Cerebellar nuclear complex (tissue), 1 donor: ENCODE measurements at places on chromosomes 1 and 21.

DNA sequence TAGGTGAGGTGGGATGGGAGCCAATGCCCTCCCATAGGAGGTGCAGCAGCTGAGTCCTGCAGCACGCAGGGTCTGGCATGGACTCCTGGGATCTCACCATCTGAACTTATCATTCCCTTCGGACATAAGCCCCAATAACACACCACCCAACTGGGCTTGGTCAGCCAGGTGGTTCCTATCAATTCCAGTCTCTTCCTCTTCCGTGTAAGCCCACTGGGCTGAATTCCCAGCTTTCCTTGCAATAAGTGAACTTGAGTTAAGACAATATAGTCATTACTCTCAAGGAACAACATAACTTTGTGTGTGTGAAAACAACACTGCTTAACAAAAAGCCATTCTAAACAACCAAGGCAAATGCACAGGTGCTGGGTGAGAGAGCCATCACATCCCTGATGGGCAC lies 86.6 kb upstream of the EDN2 start:
- DNase-seq = no peak

GRCh38 chr1:110138956-110139355 lies 11.3 kb upstream of the SLC6A17 start:
- DNase-seq = no peak

DNA sequence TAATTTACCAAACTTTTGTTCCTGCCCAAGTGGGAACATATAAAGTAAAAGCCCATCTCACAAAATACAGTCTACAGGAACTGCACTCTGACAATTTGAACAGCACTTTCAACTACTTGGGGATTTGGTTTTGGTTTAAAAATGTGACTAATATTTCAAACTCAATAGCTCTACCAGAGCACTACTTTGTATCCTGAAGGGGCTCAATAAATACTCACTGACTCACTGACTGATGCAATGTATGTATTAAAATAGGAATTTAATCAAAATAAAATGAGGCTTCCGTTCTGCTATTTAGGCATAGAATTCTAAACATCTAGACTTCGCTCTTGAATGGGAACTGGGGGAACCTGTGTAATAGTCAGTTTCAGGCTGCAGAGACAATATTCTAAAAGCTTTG lies 21.9 kb downstream of the EFCAB14 start:
- no peak for DNase-seq

DNA sequence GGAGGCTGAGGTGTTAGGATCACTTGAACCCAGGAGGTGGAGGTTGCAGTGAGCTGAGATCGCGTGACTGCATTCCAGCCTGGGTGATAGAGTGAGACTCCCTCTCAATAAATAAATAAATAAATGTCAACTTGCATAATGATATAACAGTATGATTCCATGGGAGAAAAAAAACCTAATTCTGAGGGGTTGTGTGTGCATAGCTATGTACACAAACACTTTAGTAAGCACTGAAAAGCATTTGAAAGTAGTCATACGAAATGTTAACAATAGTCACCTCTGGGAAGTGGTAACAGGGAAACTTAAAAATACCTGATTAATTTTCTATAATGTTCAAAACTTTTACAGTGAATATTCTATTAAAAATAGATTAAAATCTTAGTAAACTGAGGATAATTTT lies 43.2 kb downstream of the ANKRD13C start:
- DNase-seq = no peak

- DNase-seq = no peak
These were observed 399.3 kb upstream of the PKN2 start for GRCh38 chr1:88284666-88285366.

DNA sequence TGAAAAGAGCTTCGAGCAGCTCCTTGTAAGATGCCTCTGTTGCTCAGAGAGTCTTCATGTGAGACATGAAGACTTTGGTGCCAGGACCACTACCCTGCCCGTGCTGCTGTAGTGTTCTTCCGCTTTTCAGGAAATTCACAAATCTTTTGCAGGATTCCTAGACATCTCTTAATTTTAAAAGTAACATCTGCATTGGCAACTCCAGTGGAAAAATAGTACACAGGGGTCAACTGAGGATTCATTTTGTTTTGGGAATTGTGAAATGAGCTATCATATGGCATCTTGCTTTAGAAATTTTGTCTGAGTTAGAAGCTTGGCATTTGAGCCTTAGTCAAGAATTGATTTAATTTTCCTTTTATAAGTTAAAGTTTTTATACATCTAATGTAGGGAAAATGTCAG lies 7.2 kb downstream of the PRDM2 start:
- no peak for DNase-seq

DNA sequence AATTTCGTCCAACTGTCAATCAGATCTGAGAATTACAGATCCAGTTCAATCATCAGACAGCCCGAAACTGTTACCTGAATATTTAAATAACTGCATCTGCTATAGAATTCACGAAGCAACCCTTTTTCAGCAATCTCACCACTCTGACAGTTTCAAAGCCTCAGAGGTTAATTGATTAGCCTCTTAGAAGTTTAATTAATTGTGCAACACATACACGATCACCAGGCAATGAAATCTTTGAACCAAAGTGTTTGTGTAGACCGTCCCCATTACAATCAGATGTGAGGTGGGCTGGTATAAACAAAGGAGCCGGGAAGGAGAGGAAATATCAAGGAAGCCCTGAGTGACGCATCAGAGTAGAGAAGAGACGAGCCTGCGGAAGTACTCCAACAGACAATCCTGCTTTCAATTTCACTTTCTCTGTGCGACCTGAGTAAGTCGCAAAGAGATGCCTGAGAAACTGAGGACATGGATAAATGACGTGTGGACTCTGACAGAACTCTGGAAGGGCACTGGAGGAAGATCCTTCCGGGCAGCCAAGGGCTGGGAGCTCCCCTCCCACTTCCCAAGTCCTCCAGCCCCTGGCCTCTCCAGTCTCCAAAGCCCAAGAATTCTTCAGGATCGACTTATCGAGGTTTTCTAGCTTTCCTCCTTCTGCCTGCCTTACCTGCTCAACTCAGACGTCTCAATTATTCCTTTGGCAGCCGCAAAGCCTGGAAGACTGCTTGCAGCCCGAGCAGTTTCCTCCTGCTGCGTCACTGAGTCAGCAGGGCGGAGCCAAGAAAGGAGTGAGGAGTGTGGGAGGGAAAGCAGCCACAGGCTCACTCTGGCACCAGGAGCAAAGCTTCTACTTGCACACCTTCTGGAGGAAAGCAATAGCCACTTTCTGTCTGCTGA lies at the start of gene RNASEL:
Gene RNASEL, minus strand, starts transcription at position 757 of the 897 bp plus-strand sequence. CDS start 2,450 bp downstream, outside the sequence.
- no peak for DNase-seq

- no peak for DNase-seq
These were observed 53.2 kb downstream of the CNN3 start for GRCh38 chr1:94873520-94874351.

DNA sequence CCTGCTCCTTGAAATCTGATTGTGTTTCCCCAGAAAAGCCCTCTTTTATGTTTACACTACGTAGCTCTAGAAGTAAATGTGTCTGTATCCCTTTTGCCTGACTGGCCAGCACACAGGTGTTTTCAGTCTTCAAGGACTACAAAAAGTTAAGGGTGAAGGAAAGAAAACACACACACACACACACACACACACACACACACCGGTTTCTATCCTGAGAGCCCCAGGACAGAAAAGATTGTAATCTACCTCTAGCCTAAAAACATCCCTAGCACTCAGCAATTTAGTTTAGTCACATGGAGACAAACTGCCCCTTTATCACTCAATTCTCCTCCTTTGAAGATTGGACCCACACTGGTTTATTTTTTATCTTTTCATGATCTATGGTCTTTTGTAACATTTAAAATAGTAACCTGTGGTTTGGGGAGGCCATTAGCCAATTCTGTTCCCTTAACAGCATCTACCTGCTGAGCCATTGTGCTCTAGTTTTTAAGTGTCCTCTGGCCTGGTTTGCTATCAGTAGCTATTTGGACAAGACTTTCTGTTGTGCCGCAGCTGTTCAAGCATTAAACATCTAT lies 15.8 kb upstream of the TRIM45 start:
- DNase-seq = no peak

DNA sequence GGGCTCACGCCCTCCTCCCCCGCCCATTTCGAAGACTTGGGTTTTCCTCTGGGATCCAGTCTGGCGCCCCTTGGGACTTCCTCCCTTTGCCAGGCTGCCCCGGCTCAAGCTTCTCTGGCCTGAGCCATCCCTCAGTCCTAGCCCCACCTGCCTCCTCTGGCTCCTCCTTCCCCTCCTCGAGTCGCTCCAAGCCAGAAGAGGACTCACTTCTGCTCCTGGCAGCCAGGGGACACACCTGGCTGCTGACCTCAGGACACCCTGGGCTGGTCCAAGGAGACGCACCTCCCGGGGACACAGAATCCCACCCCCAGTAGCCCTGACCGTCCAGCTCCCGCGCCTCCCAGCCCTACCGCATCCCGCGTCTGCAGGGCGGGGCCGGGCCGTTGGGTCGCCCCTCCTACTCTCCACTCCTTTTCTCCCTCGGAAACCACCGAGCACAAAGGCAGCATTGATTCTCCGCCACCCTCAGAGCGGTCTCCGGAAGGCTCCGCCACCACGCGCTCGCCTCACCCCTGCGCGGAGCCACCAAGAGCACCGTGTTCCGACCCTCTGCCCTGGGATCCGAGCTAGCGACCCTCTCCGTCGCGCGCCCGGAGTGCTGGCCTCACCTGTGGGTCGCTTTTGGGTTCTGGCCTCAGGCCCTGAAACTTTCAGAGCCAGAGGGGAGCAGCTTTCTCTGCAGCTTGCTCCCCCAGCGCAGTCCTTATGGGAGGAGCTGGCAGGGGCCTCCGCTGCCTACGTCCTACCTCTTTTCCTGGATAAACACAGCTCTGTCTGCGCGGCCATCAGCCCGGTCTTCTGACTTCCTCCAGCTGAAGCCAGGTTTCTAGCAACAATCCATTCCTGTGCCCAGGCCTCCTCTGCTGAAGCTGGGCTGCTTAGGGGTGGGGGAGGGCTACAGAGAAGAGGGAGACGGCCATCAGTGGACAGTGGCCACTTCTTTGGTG lies at the start of gene C2CD4D:
Gene C2CD4D, minus strand, starts transcription at position 364 of the 947 bp plus-strand sequence. CDS start 831 bp downstream, outside the sequence.
- no peak for DNase-seq

GRCh38 chr1:232667778-232668165 lies 37.8 kb upstream of the SIPA1L2 start:
- no peak for DNase-seq

- no peak for DNase-seq
These were observed 25.1 kb downstream of the SPSB1 start for GRCh38 chr1:9317591-9318417.

DNA sequence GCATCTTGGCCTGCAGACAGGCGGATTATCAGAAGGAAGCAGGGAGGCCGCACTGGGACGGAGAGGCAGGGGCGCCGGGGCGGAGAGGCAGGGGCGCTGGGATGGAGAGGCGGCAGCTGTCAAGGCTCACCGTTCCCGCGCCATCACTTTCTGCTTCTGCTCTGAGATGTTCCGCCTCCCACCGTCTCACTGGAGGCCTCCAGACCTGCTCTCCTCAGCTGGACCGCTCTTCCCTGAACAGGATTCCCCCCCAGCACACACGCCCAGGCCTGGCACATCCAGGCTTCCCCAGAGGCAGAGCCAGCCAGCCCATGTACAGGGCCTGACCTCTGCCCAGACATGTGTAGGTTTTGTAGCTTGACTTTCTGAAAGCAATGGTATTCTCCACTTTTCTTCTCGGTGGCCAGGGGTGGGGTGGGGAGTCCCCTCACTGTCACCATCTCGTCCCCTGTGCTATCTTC lies 84.1 kb downstream of the RIPK4 start:
- DNase-seq = no peak

GRCh38 chr1:224996266-224996665 lies 66.8 kb downstream of the DNAH14 start:
- DNase-seq = no peak

DNA sequence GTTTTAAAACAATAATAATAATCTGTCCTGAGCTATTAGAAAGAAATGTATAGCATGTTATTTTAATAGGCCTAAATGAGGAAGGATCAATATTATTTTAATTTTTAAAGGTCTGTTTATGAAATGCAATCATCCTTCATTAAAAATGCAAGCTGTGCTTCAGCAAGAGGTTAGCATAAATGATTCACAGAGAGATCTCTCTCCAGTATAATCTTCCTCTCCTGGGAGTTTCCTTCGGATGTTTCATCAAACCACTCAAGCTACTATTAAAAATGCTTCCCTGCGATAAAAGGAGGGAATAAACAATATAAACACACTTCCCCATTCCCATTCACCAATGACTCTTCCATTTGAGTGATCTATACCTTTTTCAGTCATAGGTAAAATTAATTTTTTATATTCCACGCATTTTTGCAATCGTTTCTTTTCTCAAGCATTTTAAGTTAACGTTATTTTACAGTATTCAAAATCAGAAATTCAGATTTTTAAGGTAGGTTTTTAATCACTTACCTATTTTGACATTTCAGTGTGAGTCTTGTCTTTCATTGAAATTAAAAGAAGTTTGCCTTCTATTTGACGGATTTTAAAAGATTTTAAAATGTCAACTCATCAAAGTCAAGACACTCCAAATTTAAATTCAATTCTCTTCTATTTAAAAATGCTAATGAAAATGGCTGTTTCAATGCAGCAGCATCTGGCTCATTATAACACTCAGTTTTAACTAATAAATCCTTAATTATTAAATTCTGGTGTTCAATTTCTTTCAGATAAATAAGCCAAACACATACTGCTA lies 64.3 kb downstream of the RERE start:
- no peak for DNase-seq

- DNase-seq = no peak
These were observed 30.2 kb upstream of the CLDN14 start for GRCh38 chr21:36509973-36510664.

- DNase-seq = no peak
These were observed 8.6 kb downstream of the CLDN14 start for GRCh38 chr21:36471254-36471723.

DNA sequence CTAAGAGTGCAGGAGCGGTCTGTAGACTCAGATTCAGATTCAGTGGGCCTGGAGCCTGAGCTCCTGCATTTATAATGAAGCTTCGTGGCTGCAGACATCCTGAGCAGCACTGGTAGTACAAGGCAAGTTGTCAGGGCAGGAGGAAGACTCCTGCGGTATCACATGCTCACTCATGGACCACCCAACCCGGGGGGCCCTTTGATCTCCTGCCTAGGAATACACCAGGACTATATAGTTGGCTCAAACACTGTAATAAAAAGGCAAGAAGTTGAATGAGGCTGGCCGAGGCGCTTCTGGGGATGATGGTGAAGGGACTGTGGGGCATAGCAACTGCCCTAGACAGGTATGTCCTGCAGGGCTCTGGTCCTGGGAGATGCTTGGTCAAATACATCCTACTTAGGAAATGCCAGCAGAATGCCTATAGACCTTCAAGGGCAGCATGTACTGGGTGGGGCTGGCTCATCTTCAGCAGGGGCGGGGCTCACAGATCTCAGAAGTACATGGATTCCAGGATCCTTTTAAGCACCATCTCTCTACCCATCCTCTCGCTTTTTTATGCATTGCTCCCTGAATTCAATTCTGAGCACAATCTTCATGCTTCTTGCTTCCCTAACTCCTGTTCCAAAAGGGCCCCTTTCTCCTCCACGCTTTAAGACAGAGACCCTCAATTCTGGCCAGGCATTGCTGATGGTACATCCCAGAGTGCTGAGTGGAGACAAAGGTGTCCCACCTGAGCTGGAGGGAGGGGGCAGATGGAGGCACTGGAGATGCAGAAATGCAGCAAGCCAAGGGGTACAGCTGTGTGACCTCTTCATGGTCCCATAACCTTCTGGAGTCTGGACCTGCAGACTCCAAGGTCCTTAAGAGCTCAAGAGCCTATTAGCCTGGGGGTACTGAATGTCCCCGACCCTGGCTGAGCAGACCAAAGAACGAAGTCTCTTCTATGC lies 2.1 kb upstream of the RAP1GAP start:
- DNase-seq = no peak

GRCh38 chr1:64043976-64044375 lies 159.4 kb upstream of the UBE2U start:
- DNase-seq = no peak

GRCh38 chr21:14120091-14120734 lies 90.5 kb downstream of the LIPI start:
- no peak for DNase-seq
